Stimulated activated CD8-positive, alpha-beta memory T cell treated with anti-CD3 and anti-CD28 coated beads, Interleukin-2, amount 100 ng/mL, for 1 hour (primary cell): ENCODE measurements at places on chromosomes 12 and 14.

DNA sequence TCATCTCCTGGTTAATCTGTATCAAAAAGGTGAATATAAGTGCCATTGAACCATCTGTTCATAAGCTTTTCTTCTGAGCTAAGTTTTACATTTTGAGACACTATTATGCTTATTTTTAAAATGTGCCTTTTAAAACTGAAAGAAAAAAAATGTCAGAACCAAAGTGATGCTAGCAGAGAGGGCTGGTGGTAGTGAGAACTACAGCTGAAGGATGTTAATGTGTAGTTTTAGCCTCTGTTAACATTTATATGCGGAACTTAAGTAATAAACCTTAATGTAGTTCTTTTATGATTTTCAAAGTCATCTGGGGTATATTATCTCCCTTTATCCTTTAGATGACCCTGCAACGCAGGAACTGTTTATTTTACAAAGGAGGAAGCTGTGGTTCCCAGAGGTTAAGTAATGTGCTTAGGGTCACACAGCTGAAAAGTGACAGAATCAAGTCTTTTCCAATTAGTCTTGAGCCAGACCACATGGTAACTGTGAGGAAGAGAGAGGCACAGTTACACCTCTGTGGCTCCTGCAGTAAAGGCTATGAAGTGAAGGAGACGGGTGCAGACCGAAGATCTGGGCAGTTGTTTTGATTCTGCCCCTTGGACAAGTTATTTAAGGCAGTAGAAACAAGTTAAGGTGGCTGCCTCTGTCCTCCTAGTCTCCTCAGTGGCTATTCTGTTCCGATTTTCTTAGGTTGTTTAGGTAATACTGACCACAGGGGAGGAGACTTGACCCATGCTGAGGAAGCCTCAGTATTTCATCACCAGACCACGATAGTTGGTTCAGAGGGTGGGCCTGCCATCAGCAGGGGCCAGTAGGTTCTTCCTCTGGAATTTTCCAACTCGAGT lies 23.9 kb downstream of the GNG2 start:
- no peak for DNase-seq

DNA sequence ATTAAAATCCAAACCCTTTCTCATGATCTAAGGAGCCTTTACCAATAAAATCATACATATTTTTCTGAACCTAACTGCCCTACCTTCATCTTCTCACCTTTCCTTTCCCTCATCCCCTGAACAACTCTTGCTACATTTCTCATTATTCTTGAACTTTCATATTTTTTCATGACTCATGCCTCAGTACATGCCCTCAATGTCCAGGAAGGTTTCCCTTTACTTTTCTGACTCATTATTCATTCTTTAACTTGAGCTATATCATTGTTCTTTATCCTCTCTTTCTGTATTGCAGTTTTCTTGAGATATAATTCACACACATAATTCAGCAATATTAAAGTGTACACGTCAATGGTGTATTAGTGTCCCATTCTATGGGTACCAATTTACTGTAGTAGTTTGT lies 231.0 kb downstream of the ALG10B start:
- DNase-seq = no peak

DNA sequence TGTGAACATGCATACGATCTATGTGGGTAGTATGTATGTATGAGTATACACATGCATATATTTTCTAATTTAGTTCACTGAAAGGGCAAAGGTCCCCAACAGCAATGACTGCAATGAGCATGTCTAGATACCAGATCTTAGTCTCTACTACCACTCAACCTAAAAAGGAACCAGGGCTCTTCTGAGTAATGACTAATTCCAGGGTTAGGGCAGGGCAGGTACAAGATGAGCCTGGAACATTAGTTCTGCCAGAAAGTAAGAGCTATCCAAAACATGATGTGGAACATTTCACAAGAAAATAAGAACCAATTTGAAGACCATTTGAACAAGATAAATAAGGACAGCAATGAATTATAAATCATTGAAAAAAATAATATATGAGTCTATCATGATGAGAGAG lies 91.3 kb upstream of the PDZRN4 start:
- DNase-seq = no peak

DNA sequence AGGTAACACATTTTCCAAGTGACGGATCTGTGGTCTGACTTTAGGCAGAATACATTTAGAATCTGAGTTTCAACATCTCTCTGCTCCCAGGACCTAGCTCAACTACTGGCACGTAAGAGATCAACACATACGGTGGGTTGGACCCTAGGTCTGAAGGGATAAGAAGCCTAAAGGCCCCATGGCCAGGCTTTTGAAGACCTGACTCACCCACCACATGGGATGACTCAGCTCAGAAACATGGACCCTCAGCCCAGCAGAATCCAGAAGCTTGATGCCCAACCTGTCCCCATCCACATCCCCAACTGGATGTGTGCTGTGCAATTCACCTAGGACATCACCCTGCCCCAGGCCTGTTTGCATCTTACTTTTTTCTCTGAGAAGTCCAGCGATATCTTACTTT lies 770.2 kb downstream of the BCL11B start:
- no peak for DNase-seq

DNA sequence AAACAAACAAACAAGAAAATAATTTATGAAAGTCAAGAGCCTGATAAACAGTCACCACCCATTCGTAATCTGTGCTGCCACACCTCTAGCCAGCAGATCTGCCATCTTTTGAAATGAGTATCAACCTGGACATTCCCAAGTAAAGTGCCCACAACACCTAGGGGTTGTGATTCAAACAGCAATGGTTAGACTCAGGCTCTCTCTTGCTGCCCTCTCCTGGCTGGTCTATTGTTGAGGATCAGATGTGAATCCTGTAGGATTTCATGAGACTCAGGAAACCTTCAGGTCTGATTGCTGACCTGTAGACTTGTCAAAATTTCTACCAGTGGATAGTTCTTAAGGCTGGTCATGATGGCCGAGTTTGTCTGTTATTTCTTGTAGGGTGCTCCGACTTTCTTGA lies 26.8 kb downstream of the DGLUCY start:
- no peak for DNase-seq

GRCh38 chr14:80955416-80955941 lies at the start of gene TSHR:
TSS of gene TSHR (plus strand) at chr14:80955621. CDS start at chr14:80955681, 60 bp downstream.
- DNase-seq = no peak

- DNase-seq = no peak
These were observed 14.8 kb upstream of the PPTC7 start for GRCh38 chr12:110597885-110598284.

DNA sequence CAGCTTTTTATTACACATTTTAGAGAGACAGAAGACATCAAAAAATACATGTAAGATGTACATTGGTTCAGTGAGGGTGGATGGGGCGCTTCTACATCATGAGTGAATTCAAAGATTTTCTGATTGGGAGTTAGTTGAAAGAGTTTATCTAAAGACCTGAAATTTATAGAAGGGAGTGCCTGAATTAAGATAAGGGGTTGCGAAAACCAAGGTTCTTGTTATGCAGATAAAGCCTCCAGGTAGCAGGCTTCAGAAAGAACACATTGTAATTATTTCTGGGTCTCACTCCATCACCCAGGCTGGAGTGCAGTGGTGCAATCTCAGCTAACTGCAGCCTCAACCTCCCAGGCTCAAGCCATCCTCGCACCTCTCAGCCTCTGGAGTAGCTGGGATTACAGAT lies 26.2 kb upstream of the TMPO start:
- DNase-seq = no peak

DNA sequence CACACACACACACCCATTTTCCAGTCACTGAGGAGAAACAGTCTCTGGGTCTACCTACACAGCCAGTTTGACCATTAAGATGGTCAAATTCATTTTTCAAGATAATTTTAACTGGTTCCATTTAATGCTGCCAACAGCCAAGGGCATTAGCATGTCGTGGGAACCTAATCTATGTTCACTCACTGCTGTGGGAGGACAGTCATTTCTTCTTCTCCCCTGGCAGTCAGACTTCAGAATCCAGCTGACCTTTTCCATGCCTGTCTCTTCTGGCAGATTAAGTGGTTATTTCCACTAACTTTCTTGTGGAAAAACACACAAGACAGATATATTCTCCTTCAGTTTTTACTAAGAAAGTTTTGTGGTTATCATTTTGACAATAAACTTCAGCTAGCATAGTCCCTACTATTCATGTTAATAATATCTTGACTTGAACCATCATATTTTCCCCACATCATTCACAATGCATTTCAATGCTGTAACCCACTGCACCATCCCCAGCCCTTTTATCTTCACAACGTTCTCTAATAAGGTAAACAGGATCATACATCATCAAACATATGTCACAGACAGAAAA lies 82.2 kb downstream of the DAD1 start:
- no peak for DNase-seq

GRCh38 chr14:23186913-23187654 lies 3.6 kb upstream of the SLC7A8 start:
- DNase-seq = no peak

- DNase-seq = no peak
These were observed 184.4 kb upstream of the EEA1 start for GRCh38 chr12:93113317-93114006.

DNA sequence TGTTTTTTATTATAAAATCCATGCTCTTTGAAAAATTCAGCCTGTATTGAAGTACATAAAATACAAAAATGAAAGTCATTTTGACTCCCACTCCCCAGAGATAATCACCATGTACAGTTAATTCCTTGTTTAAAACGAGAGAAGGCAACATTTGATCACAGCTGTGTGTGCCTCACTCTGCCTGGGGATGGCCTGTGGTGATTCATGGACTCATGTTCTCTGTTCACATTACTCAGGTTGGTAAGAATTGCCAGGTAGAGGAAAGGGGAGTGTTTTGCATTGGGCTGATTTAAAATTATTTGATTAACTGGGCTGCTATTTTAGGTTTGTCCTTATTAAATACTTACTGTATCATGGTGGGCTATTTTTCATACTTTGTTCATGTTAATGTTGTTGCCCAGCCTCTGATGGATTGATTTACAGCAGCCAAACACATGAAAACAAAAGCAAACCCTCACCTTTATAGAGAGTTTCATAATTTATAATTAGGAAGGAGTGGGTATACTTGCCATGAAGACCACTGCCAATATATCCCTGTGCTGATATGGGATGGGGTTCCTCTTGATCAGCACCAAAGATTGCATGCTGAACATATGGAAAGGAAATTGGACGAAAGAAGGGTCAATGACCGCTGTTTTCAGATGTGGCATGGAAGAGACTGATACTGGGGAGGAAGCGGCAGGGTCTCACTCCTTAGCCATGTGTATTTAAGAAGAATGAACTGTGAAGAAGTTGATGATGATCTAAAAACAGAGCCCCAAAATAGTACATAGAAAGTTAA lies 3.0 kb downstream of the ZBTB1 start:
- no peak for DNase-seq

- DNase-seq = no peak
These were observed 129.9 kb downstream of the CRACR2A start for GRCh38 chr12:3622822-3623690.

DNA sequence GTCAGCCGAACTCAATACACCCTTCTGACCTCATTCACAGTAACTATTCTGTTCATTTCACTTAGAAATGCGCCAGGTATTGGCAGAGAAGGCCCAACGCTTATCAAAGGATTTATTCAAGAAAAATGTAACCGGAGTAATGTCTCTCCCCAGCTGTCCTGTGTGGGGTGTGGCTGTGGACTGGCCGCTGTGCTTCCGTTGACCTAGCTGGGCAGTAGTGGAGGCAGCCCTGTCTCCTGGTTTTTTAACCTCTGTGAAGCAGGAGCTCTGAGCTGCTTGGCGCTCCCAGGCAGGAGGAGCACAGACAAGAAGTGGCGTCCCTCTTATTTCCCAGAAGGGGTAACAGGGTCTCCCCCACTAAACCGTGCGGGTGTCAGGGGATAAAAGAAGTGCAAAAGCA lies 85.2 kb downstream of the ESR2 start:
- no peak for DNase-seq

DNA sequence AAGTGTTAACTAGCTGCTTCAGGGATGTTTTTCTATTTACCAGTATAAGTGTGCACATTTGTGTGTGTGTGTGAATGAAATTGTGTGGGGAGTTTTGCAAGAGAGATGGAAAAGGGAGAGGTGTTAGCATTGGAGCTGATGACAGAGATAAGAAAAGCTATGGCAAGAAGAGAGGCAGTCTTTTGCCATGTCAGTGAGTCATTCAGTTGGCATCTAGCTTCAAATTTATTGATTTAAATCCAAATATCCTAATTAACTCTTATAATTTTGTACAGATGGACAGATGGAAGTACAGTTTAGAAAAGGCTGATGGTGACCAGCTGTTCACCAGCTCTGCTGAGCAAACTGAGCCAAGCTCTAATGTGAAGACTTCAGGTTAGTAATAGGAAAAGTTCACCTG lies 3.3 kb upstream of the BHLHE41 start:
- no peak for DNase-seq

GRCh38 chr12:103799857-103800771 lies 40.9 kb downstream of the NT5DC3 start:
- DNase-seq = no peak

GRCh38 chr14:68210729-68211299 lies 391.2 kb downstream of the RAD51B start:
- DNase-seq = no peak
